ENCODE measurements at places on chromosomes 16 and 17.

GRCh38 chr17:40089077-40089895 is 11.1 kb downstream of the NR1D1 start:
- DNase-seq: no peak

GRCh38 chr16:46918905-46919792 is 35.0 kb downstream of the GPT2 start:
- no peak for DNase-seq

DNA sequence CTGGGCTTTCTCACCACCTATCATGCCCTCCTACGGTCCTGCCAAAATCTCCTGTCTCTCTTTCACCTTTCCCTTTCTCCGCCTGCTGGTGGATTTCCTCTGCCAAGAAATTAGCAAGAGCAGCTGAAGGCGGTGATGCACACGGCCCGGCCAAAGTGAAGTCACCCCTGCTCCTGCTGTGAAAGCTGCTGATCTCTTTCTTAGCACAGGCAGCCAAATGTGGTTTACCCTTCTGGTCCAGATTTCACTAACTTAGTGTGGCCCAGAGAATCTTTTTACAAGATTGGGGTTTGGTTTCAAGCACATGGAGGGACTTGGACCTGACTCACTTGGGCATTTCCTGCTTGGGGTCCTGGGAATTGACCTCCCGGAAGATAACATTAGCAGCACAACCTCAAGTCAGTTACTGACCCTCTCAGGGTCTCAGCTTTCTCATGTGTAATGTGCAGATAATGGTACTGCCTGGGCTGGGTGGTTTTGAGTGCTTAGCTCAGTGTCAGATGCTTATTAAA is 155.7 kb downstream of the SOCS1 start:
- no peak for DNase-seq

DNA sequence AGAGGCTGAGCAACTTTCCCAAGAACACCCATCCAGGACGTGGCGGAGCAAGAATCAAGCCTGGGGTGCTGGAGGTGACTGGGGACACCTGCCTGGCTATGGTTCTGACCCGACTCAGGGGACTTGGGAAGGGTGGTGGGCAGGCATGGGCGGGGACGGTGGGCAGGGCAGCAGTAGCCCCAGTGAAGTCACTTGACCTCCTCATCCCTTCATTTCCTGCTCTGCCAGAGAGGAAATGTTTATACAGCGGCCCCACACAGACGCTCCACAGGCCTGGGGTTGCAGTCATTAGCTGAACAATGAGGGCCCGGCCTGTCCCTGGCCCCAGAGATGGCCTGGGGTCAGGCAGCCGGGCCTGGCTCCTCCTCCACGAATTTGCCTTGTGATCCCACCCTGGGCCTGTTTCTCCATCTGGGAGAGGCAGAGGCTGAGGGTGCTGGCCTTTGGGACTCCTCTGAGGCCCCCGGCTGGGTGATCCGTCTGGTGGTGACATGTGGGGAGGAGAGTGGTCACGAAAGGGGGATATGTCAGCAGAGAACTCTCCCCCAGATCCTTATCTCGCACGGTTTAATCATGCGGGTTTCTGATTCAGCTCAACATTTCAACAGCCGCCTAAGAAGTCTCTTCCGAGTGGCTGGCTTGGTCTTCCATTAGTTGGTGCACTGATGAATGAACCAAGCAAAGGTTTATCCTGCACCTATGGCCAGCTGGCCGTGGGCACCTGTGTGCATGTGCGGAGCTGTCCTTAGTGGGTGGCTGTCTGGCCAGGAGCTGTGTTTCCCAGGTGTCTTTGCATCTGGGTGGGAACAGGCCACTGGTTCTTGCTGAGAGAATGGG is 175.9 kb downstream of the IRF8 start:
- no peak for DNase-seq

DNA sequence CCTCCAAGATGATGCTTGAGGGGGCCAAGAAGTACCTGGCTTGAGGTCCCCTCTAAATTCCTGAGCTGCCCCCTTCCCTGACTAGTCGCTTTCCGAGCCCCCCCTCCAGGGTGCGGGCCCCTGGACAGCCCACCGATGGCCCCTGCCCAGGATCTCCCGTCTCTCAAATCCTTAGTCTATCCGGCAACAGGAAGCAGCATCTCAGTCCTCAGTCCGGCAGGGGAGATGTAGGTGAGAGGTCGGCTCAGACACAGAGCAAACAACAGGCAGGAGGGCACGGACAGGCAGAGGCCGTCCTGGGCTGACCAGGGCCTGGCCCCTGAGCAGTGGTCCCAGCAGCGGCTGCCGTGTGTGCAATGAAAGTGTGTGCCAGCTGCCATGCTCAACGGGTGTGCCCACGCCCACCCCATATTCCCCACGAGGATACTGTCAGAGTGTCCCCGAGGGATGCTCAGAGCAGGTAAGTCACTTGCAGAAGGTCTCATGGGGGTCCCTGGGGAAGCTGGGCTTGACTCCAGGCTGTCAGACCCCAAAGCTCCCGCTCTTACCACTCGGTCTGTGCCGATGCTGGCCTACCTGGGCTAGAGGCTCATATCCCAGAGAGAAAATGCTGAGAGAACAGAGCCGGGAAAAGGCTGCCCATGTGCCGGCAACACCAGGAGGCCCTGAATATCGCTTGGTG is 7.2 kb downstream of the SLC43A2 start:
- no peak for DNase-seq

DNA sequence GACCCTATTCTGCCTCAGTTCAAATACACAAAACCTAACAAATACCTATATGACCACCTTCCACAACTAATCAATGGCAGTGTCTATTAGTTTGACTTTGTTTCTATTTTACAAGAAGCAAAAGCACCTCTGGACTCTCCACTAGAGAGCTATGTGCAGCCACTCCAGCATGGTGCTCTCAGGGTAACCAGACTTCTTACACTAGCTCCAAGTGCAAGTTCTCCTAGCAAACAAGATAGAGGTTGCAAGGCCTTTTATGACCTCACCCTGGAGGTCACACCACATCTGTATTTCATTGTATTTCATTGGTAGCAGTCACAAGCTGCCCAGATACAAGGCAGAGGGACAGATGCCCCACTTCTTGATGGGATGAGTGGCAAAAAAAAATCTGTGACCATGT is 8.3 kb upstream of the ZNF263 start:
- DNase-seq: no peak

Data from T-helper 2 cell (primary cell).